ENCODE measurements at places on chromosomes 11 and 22.
A peak's percentile ranks its signal among the peaks of the same experiment; 100 is the strongest.

DNA sequence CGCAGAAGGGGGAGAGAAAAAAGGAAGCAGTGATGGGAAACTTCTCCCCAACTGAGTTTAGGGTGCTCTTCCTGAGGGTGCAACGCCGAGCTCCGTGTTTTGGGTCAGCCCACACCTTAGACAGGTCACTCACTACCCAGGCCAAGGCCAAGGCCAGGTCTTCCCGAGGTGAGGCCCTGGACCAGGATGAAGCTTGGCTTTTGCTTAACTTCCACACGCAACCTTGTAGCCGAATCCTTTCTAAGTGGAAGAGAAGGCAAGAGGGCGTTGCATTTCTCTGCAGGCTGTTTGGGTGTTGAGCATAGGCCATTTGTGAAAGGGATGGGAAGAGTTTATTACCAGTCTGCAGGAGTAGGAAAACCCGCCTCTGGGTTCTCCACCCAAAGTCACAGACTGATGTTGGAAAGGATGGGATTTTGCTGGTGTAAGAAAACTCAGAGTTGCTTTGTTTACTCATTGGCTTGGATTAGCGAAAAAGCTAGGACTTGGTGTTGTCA, 1.5 kb downstream of the KREMEN1 start:
- DNase-seq, result no peak

GRCh38 chr11:79330651-79331050, 110.2 kb downstream of the TENM4 start:
- no peak for DNase-seq

GRCh38 chr11:116579031-116579653, 193.6 kb downstream of the BUD13 start:
- no peak for DNase-seq

DNA sequence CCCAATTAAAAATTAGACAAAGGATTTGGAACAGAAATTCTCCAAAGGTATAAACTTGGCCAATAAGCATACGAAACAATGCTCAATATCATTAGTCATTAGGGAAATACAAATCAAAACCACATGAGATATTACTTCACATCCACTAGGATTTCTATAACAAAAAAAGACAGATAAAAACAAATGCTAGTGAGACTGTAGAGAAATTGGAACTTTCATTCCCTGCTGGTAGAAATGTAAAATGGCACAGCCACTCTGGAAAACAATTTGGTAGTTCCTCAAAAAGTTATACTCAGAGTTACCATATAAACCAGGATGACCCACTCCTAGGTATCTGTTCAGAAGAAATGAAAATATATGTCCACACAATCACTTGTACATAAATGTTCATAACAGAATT, 71.6 kb downstream of the RPL27A start:
- no peak for DNase-seq

DNA sequence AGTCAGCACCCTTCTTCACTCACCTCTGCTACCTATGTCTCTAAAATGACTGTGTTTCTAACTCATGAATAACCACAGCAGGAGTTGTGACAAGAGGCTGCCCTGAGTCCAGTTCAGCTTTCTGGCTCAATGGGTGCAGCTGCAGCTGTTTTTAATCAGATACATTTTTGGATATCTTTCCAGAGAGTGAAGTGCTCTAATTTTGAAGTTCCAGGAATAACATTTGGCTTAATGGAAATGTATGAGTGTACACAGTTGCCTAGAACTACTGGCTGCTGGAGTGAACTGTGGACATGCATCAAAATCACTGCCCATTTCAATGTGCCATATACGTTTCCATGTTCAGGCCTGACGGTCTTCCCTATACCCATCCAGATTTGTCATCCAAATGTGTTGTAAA, 769.5 kb upstream of the ANO3 start:
- no peak for DNase-seq

DNA sequence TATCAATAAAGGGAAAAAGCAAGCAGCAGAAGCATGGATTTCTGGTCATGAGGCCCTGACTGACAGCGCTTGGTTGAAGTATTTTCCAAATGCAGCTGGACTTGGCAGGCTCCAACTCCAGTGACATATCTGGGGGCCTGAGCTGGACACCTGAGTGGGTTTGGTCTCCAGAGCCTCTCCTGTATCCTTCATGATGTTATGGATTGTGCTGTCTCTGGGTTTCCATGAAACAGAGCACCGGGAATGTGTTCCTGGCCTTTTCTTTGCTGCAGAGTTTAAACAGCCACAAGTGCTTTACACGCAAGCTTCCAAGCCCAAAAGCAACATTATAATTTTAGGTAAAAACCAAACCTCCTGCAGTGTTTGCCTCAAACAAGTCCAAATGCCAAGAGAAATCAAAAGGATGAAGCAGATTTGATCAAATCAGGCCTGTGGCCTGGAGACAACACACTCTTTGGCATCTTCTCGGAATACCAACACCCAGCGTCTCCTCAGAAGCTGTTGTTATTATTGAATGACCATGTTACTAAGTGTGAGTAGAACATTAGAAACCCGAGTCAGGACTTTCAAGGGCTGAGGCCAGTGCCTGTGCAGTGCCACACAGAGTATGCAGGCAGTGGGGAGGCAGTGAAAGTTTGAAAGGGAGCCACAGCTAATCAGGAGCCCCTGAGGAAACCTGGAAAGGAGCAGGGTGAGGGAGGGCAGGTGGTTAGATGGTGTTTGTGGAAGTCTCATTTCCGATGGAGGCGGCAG, 42.0 kb downstream of the ME3 start:
- no peak for DNase-seq

DNA sequence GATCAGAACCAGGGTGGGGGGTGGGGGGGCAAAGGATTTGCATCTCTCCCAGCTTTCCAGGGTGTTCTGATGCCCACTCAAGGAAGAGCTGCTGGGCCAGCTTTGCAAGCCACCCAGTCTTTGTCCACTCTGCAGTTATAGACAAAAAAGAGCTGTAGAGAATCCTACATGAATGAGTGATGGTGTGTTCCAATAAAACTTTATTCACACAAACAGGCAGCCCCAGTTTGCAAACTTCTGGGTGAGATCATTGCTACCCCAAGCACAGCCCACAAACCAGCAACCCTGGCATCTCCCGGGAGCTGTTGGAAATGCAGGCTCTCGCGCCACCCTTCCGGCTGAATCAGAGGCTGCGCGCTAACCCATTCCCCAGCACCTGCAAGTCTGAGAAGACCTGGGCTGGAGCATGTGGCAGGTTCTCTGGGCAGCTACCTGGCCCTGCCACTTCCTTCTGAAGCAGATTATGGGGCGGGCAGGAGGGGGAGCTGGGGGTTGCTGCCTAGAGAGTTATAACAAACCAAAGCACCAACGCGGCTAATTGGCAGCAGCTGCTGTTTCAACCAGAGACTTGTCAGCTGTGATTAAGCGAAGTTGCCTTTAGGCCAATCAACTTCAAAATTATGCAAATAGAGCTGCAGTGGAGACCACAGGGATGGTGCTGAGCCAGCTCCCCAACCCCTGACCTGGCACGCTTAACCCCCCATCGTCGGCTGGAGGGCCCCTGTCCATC, 3.8 kb upstream of the SHISAL1 start:
- no peak for DNase-seq

- no peak for DNase-seq
Observed at GRCh38 chr11:45546366-45546765, 119.1 kb downstream of the CHST1 start.

DNA sequence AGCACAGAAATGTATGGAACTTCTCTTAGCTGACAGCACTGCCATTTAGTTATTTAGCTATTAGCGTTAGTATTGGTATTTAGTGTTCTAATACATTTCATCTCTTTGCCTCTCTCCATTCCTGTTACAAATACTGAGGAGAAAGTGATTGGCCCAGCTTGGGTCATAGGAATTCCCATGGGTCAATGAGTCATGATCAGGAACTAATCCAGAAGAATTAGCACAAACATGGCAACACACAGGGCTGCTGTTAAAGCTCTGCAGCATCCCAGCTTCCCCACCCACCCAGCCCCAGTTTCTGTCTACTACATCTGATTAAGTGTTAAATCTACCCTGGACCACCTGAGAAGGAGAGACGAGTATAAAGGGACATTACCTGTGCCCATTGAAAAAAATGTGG, 36.1 kb downstream of the PDGFD start:
- peak; percentile 34 for DNase-seq

- DNase-seq, result no peak
Observed at GRCh38 chr11:19595499-19595839, 117.2 kb upstream of the NAV2 start.

DNA sequence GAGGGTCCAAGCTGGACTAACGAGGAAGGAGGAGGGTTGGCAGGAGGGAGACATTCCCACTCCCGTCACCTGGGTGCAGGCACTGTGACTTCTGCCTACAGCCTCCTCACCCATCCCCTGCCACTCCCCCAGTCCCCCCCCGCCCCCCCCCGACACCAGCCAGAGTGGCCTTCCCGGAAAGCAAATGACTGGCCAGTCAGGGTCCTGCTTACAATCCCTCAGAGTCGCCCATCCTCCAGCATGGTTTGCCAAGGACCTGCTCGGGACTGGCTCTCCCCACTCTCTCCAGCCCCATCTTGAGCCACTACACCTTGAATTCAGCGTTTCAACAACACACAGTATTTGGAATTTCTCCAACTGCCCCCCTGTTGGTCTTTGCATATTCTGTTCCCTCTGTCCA, 59.6 kb downstream of the THAP12 start:
- DNase-seq, result no peak

- peak; percentile 31 for DNase-seq
Observed at GRCh38 chr11:79438631-79439409, 2.0 kb downstream of the TENM4 start.

DNA sequence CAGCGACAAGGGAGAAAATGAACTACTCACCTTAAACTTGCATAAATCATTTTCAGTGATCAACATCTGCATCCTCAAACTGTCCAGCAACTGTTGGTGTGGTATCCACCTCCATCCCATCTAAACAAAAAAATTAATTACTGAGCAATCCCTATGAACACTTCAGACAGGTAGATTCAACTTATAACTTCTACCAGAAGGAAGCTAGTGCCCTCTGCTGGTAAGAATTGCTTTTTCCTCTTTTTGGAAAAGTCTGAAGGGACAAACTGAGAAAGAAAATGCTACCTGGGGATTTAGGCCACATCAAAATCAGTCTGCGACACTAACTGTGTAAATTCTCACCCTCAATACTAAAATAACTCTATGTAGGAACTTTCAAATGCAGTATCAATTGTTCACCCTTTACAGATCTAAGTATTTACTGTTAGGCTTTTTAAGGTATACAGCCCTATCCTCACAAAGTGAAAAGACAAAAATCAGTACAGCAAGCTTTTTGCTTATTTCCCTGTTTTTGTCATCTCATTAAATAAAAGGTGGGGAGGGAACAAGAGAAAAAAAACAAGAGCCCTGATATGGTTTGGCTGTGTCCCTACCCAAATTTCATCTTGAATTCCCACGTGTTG, 17.9 kb downstream of the CLNS1A start:
- peak; percentile 5 for DNase-seq

DNA sequence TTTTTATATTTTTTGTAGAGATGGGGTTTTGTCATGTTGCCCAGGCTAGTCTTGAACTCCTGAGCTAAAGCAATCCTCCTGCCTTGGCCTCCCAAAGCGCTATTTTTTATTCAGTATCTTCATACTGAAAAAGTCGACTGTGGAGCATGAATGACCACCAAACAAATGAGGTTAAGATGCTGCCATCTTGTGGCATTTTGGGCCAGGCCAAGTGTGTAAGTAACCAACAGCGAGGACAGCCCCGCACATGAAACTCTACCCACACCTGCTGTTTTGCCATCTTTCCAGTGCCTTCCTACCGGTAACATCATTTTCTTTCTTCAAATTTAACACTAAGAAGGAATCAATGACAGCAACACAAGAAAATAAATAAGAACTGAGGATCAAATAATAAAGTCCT, 32.2 kb upstream of the AQP11 start:
- no peak for DNase-seq

GRCh38 chr11:120931057-120931779, 92.7 kb upstream of the TBCEL start:
- no peak for DNase-seq

DNA sequence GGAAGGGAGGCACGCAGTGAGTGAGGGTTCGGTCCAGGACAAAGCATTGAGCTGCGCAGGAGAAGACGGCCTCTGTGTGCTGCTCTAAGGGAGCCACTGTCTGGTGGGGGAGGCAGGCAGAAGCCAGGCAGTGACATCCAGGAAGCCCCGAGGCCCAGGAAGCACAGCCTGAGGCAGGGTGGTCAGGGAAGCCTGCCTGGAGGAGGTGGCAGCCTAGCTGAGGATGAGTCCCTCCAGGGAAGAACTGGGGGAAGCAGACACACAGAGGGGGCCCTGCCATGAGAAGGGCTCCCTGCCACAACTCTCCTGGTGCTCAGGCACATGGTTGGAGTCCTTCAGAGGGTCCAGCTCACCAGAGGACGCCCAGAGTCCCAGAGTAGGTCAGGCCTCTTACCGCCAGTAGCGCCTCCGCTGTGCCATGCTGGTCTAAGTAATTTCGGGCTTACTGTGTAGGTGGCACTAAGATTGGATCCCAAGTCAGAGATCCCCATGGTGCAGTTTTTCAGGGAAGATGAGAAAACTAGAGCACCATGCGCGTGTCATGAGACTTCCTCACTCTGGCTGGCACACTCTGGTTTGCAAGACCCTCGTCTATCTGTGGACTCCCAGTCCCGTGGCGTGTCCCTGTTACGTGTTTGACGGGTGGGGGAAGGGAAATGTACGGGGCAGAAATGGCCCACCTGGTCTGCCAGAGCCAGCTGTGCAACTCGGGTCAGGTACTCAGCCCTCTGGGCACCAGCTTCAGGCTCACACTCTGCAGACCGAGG, 887.2 kb downstream of the BRD1 start:
- no peak for DNase-seq

- no peak for DNase-seq
Observed at GRCh38 chr11:46222490-46223251, 54.8 kb upstream of the CREB3L1 start.

DNA sequence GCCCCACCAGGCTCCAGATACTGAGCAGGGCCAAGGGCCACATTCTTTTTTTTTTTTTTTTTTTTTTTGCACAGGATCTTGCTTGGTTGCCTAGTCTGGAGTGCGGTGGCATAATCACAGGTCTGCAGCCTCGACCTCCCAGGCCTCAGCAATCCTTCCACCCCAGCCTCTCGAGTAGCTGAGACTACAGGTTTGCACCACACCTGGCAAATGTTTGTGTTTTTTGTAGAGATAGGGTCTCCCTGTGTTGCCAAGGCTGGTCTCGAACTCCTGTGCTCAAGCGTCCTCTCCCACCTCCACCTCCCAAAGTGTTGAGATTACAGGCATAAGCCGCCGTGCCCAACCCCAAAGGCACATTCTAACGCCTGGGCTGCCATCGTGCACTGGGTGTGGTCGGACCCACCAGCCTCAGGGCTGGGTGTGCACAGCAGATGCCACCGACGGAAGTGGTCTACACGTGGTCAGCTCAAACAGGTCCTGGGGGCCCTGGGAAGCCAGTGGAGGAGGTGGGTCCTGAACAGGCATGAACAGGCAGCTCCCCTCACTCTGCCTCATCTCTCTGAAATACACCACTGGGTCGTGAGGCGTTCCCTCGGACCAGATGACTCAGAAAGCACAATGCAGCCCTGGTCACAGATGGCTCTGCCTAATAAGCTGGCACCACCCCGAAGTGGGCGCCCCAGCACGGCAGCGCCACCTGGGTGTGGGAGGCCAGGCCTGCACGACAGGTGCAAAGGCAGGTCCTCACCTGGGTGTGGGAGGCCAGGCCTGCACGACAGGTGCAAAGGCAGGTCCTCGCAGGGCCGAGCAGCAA, 5.1 kb upstream of the B4GALNT4 start:
- peak; percentile 61 for DNase-seq

All from AG08395 (cell line).